ENCODE measurements at places on chromosomes 4 and X.
A peak's percentile ranks its signal among the peaks of the same experiment; 100 is the strongest.

- no peak for DNase-seq
Observed at GRCh38 chr4:52841682-52842456, 20.2 kb upstream of the RASL11B start.

DNA sequence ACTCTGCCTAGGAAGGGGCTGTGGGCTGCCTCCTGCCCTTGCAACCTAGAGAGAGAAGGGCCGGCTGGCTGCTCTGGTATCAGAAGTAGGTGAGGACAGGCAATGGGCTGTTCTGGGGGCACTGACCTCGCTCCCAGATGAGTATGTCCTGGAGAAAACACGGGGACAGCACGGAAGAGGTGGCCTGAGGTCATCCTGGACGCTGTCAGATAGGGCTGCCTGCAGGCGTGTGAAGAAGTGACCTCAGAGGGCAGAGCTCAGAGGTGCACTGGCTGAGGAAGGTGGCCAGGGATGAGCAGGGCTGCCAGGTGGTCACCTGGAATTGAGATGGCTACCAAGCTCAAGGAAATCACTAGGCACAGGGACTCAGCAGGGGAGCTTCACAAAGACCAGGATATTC lies 159.6 kb downstream of the TSPAN5 start:
- no peak for DNase-seq

DNA sequence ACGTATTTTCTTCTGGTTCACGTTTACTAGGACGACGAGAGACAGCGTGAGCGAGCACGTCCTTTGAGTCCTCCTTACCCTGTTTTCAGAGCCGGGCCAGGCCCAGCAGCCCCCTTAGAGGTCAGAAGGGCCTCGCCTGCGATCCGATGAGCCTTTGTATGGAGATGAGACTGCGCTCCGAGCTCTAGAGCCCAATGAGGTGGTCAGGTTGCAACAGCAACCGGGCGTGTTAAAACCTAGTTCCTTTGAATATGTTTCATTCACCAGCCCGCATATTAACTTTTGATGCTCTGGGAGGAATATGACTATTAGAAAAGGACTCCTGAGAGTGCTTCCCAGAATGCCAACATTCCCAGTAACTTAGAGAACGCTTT lies 55.6 kb upstream of the TADA2B start:
- DNase-seq: peak; percentile 13

DNA sequence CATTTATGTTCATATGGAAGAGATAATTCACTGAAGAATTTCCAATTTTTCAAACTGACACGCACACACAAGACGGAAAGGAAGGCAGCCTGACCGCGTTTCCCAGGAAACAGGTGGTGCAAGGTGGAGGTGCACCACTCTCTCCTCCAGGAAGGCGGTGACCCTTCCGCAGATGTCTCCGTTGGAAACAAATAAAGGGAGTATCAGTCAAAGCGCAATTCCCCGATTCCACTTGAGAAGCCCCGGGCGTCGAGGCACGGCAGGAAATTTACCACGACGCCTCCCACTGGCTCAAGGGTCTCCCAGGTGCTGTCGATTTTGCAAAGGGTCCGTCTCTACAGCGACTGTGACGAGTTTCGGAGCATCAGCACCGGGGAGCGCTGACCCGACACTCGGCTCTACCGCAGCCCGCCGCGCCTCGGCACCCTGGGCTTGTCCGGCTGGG lies 770 bp upstream of the TIGD2 start:
- peak; percentile 16 for DNase-seq

DNA sequence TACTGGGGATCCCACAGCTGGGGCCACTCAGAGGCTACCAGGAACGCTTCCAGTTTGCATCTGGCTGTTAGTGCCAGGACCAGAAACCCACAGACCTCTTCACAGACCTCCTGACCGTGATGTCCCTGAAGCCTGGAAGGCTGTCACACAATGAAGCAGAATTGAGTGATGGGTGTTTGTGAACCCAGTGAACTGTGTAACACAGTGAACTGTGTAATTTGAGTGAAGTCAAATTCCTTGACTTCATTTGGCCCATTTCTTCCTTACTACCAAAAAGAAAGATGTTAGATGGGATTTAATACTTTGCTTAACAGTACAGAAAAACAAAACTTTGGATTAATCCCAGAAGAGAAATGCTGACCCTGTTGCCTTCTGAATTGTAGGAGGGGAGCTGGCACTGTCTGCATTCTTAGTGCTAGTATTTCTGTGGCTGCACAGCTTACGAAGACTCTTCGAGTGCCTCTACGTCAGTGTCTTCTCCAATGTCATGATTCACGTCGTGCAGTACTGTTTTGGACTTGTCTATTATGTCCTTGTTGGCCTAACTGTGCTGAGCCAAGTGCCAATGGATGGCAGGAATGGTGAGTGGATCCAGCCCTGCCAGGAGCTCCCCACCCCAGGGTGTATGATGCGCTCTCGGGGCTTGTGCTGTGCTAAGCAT lies 17.8 kb downstream of the SRD5A3 start:
- no peak for DNase-seq

GRCh38 chr4:40307627-40308497 lies 27.3 kb upstream of the CHRNA9 start:
- peak; percentile 89 for DNase-seq

DNA sequence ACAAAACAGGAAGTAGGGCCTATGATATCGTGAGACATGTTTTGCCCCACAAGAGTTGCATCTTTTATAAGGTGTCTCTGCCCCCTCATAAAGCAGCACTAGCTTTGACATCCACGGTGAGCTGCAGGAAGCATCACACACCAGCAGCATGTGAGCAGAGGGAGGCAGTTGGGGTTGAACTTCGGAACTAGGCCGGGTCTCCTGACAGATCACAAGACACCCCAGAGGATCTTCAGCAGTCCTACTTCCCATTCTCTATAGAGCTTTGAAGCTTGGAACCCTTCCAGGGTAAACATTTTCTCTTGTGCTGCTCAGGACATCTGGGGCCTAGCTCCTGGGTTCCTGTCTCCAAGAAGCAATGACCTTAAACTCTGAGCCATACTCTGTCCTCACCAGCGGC lies 27.5 kb downstream of the YY2 start:
- DNase-seq: peak; percentile 8

DNA sequence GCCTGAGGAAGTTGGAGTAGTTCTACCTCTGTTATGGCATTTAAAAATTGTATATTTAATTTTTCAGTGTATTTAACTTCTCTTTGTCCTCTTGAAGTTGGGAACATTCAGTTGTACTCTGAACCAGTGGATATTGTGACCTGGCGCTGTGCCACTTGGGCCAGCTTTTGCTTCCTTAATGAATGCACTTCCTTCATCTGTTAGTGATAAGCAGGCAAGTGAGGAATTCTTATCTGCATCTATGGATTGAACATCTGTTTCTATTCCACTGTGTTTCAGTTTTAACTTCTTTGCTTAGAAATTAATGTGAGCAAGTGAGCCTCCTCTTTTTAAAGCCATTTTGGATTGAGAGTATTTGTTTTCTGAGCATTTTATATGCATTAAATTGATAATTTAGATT lies 128.3 kb downstream of the UCHL1 start:
- DNase-seq: no peak

GRCh38 chr4:121799208-121799823 lies 1.8 kb upstream of the EXOSC9 start:
- DNase-seq: peak; percentile 4

DNA sequence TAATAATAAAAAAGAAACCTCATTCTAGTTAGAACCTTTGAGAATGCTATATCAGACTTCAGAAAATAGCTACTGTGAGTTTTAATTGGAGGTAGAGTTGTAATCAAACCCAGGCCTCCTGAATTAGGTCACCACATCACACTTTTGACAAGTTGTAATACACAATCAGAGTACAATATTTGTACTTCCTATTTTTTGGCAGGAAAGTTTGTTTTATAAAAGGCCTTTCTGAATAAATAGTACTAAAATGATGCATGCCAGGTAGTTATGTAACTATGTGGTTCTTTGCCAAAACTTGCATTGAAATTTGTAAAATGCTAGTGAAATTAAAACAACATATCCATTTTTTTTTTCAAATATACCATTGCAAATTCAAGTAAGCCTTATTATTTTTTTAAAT lies 26.8 kb downstream of the ADH7 start:
- DNase-seq: no peak

- DNase-seq: no peak
Observed at GRCh38 chr4:57205580-57205979, 95.4 kb upstream of the IGFBP7 start.

DNA sequence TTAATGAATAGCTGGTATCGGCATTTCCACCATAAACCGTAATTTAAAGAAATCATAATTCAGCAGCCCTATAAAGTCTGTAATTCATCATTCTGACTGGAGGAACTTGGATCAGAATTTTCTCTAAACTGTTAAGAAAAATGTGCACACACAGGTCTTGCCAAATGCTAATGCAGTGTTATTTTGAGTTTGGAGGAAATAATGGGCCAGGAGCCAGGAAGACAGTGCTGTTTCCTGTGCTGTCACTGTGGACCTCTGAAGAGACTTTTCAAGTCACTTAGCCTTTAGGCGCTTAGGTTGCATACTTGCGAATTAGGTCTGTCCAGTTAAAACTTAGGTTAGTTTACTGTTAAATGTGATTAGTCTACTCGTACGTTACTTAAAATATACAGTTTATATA lies 137.5 kb upstream of the ANXA3 start:
- DNase-seq: peak; percentile 9

DNA sequence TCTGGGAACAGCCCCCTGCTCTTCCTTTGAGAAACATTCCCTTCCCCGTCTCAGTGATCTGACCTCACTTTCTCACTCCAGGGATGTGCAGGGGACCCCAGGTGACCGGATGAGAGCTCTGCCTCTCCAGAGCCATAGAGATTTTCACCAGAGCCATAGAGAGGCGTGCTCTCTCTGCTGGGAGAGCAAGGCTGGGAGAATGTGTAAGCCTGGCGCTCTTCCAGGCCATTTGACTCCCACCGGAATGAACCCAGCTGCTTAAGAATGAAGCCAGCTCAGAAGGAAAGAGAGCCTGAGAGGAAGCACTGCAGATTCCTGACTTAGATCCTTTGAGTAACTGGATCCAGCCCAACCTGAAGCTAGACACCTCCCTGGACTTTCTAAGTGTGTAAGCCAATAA lies 106.4 kb downstream of the DHX15 start:
- DNase-seq: no peak

- DNase-seq: no peak
Observed at GRCh38 chr4:87543835-87544461, 14.8 kb upstream of the SPARCL1 start.

DNA sequence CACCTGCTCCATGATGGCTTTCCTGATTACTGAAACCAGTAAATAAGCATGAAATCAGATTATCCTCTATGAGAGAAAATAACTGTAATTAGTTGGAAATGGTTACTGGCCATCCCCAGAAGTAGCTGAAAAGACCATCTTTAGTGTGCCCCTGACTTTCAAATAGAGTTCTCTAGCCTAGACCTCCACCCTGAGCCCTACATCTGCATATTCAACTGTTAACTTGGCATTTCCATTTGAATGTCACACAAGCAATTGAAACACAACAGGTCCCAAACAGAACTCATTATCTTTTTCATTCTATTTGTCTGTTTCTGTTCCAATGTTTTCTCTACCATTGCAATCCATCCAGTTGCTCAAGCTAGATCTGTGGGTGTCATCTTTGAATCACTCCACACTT lies 952.3 kb downstream of the RPA4 start:
- DNase-seq: no peak

GRCh38 chr4:146852360-146852759 lies 93.3 kb downstream of the TTC29 start:
- DNase-seq: no peak

GRCh38 chr4:87738483-87738882 lies 60.9 kb upstream of the IBSP start:
- DNase-seq: no peak

DNA sequence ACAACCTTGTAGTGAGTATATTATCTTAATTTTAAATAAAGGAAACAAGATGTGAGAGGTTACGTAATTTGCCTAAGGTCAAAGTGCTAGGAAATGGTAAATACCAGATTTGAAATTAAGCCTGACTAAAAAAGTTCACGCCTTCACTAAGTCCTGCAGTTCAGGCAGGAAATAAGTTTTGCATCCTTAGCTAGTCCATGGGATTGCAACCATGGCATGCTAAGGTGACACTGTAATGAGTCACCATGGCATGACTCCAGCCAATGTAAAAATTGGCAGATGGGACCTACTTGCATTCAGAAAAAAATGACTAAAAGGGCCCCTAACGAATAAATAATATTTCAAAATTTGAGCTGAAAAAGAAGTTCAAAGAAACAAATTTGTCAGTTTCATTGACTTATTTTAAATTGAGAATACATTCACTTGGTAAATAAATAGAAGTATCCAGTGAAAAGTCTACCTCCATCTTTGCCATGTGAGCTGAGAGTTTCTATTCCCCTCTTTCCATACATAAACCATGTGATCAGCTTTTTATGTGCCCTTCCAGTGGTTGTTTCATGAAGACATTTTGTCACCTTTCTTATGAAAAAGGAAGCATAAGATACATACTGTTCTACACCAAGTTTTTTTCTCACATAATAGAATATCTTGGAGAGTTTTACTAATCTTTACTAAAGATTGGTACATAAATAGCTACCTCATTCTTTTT lies 72.4 kb downstream of the ANKRD50 start:
- DNase-seq: no peak

GRCh38 chr4:28310926-28311325 lies 1450.3 kb downstream of the STIM2 start:
- no peak for DNase-seq

DNA sequence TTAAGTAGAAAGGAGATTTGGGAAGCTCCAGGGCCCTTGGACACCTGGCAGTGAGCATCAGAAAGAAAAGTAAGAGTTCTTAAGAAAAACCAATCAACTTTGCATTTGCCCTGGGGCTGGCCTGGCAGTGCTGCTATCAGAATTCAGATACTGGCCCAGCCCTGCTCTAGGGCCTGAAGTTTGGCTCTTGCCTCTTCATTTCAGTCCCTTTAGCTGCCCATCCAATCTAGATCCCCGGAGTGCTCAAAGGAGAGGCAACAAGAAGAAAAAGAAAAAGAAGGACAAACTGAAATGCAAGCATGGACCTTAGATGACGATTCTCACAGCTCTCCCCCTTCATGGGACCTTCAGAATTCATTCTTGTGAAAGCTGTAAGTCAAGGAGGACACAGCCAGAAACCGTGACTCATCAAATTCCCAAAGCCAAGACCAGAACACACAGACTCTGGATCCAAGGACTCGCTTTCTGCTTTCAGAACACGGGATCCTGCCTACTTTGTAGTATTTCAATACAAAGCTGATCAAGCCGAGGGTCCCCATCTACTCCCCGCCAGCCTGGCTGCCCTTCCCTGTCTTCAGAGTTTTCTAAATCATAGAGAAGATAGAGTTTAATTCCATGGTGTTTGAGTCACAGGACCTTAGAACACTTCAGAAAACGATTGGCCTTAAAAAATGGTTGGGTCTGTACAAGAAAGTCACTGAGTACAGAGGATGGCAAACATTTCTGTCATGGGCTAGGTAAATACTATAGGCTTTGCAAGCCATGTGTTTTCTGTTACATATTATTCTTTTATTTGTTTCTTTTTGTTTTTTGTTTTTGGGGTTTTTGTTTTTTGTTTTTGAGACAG lies 103.7 kb downstream of the RBM47 start:
- no peak for DNase-seq

All from RPMI8226 (cell line).